ENCODE measurements at places on chromosomes 4 and X.

DNA sequence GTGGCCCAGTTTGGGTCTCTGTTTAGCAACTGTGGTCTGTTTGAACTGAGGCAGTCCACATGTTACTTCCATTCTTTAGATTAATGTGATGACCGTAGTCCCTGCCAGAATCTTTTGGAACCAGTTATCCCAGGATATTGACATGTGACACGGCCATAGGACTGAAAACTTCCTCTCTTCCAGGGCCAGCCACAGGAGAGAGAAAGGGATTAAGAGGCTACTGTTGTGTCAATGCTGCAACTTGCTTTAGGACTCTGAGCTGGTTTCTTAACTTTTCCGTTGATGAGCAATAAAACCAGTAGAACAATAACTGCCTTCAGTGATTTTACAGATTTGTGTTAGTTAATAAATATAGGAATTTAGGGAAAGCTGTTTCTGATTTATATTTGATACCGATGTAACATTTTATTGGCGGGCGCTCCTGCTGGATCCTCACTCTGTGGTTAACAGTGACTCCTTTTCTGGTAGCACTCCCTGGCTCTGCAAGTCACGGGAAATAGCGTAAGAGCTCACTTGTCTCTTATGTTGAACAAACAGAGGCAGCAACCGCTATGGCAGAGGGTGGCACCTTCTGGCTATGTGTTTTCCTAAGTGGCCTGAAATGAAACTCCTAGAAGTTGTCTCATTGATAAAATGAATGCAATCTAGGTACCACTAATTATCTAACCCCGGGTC lies 2.5 kb downstream of the TENM3 start:
- no peak for DNase-seq

- no peak for DNase-seq
Measured at GRCh38 chr4:106681381-106681921, 312.9 kb upstream of the GIMD1 start.

GRCh38 chr4:138138774-138139173 lies 103.4 kb downstream of the SLC7A11 start:
- DNase-seq = no peak

DNA sequence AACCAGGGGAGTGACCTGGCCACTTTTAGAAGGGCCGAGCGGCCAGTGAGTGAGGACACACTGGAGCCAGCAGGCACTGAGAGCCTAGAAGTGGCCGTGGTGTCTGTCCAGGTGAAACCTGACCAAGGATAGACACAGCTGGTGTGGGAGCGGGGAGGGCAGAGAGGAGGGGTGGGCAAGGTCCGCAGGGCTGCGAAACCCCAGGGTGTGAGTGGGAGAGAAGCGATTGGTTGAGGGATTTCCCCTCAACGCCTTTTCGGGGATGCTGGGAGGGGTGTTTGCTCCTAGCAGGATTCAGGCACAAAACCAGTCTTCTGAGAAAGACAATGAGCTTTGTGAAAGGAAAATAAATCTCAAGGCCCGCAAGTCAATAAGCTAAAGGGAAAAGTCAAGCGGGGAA lies 33.2 kb upstream of the ARSD start:
- DNase-seq = no peak

DNA sequence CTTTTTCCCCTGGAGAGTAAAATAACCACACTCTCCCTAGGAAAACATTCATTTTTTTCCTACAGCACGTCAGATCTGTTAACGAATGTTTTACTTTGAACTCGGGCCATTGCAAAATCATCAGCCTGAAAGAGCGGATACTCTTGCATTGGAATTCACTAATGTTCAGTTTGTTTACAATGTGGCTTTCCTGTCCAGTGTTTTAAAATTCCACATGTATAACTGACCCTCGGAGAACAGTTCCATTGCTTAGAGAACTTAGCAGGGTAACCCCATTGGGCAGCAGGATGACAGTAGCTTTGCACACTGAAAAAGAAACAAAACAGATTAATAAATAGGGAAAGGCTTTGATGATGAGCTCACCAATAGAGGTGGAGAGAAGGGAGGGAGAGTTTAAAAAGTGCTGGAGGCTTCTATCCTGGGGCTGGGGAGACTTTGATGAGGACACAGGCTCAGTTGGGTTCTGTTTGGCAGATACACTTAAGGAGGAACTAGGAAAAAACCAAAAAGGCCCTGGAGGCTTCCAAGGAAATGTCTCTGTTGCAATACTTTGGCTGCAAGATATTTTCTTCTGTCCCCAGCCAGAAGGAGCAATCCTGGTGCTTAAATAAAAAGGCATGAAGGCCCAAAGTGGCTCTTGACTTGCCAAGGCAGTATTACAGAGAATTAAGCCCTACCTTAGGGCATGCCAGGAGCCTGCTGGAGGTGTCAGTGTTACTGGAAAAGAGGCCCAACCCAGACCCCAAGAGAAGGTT lies 143.1 kb downstream of the ARSF start:
- no peak for DNase-seq
